Stimulated activated CD8-positive, alpha-beta memory T cell treated with anti-CD3 and anti-CD28 coated beads, Interleukin-12 subunit alpha, Interleukin-12 subunit beta, amount 100 ng/mL, for 4 hours (primary cell): ENCODE measurements at places on chromosomes 16 and 17.

DNA sequence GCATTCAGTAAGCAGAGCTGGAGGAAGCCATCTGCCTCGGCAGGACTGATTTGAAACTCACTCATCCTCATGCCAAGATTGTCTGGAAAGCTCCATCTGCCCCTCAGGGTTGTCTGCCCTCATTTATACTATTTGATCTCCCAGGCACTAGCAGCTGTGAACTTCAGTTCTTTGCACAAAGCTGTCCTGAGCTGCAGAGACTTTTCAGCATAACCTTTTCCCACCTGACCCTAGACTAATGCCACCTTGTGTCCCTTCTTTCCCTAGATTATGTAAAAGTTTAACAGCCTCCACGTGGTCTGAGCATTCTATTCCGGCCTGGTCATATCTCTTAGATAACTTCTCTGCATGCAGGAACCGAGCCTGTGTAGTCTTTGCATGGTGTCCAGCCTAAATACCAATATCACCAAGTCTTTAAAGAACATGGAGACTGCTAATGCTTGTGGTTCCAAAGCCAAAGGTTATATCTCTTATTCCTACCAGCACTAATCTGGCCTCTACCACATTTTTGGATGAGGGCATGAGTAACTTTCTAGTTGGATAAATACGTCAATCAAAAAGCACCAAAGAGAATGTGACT, 29.1 kb downstream of the STAT5A start:
- no peak for DNase-seq

- DNase-seq = no peak
Measured at GRCh38 chr17:61219460-61219859, 180.2 kb upstream of the TBX2 start.

GRCh38 chr16:359871-360697, 7.6 kb upstream of the AXIN1 start:
- DNase-seq = no peak

- no peak for DNase-seq
Measured at GRCh38 chr16:80347900-80348299, 192.9 kb upstream of the DYNLRB2 start.

GRCh38 chr17:28765038-28765437, 21.2 kb downstream of the TRAF4 start:
- no peak for DNase-seq

GRCh38 chr17:45227101-45227925, 5.6 kb downstream of the FMNL1 start:
- DNase-seq = no peak

GRCh38 chr17:39939588-39940419, 12.3 kb downstream of the LRRC3C start:
- no peak for DNase-seq

DNA sequence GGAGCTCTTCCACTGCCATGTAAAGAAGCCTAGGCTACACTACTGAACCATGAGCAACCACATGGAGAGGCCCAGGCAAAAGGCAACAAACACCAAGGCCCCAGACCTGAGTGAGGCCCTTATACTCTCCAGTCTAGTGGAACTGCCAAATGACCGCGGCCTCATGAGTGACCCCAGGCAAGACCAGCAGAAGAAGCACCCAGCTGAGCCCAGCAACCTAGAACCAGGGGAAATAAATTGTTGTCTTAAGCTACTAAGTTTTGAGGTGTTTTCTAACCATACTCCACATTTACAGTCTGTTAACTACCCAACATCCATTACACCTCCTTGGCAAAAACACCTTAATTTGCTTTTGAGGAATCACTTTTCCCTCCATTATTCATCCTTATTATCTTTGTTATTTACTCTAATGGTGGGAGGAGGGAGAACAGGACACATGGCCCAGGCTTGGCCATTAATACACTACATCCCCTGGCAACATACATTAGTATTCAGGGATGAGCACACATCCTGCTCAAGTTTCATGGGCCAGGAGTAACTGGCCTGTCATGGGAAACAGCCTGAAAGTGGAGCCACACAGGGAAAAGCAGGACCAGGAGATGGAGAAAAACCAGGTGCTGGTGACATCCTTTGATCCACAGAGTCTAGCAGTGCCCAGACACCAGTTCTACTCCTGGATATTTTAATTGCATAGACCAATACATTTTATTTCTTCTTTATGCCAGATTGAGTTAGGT, 26.2 kb downstream of the SLC39A11 start:
- DNase-seq = no peak

- no peak for DNase-seq
Measured at GRCh38 chr17:935485-935884, 44.1 kb downstream of the NXN start.

DNA sequence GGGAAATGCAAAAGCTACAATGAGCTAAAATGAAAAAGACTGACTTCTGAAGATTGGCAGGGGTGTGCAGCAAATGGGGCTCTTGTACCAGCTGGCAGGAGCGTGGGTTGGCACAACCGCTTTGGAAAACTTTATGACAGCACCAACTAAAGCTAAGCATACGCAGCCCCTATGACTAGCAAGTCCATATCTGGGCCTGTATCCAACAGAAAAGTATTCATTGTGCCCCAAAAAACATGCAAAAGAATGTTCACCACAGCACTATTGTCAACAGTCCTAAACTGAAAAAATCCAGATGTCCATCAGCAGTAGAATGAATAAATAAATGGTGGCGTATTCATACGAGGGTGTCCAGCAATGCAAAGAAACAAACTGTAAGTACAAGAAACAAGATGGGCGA, 22.6 kb upstream of the ITGA3 start:
- DNase-seq = no peak

- DNase-seq = no peak
Measured at GRCh38 chr17:51913491-51914205, 244.9 kb downstream of the CA10 start.

DNA sequence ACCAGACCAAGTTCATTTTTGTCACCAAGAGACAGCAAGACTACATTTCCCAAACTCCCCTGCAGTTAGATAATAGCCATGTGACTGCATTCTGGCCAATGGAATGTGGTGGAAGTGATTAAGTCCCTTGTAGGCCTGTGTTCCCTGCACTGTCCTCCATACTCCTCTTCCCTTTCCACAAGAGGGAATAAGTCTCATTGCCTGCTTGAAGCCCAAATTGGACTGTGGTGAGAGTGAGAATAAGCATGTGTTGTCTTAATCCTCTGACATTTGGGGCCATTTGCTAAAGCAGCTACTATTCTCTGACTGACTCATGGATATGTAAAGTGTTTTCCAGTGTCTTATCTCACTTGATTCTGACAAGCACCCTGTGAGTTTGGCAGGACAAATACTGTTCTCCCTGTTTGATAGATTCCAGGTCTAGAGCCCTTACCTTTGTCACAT, 20.7 kb downstream of the PIK3R6 start:
- no peak for DNase-seq

DNA sequence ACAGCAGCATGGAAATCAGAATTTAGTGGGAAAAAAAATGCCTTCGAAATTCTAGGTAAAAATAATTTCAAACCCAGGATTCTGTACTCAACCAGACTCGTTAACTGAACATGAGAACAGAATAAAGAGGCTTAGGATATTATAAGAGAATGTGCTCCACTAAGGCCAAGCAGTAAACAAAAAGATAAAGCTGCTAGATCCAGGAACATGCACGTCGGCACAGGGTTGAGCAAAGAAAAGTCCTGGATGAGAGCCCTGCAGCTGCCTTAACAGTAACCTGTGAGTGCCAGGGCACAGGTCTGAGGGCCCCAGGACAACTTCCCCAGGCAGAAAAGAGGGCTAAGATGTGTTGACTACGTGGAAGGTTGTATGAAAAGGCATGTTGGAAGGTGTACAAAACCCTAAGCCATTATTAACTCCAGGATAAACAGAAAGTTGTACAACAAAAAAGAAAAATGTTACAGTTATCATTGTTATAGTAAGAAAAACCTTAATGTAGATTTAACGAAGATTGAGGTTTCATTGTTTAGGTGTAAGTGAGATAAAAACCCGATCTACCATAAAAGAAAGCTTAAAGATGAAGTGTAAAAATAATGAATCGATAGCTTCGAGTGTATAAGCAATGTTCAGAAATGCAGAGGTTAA, 42.3 kb upstream of the RBFOX3 start:
- DNase-seq = no peak

DNA sequence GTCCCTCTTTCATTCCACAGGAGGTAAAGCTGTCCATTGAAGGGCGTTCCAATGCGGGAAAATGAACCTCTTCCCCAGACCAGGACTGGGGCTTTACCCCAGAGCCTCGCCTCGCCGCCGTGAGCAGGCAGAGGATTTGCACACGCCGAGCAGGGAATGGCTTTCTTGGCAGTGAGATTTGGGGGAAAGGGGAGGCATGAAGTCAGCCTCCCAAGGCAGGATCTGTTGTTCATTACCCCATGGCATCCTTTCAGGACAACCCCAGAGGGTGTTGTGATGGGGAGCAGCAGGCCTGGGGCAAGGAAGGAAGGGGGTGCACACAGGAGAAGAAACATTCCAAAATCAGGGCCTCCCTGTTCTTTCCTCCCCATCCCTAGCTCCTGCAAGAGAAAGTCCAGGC, 6.0 kb downstream of the ATXN1L start:
- DNase-seq = no peak

DNA sequence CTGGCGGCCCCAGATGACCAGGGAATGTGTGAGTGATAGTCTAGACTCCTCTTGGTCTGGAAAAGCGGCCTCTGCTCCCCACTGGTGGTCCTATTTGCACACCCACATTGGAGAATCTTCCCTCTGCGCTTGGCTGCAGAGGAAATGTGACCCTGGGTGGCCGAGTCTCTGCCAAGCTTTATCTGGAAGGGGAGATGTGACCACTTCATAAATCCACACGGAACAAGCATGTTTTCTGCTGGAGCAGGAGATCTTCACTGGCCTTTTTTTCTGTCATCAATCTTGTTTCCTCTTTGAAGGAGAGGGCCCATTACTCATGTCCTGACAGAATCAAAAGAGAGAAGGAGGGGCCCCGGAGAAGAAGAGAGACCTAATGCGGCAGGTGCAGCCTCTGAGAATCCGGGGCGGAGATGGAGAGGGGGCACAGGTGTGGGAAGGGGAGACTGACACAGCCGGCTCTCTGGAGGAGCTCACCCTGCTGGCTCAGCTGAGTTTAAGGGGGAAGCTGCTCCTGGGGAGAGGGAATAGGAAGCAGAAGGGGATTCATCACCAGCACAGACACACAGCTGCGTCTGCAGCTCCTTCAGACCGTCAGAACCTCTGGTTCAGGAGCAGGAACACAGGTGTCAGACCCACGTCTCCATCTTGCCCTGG, 116.3 kb downstream of the SOX9 start:
- no peak for DNase-seq

- DNase-seq = peak; percentile 28
Measured at GRCh38 chr17:31008374-31009041, 37.7 kb downstream of the RNF135 start.

DNA sequence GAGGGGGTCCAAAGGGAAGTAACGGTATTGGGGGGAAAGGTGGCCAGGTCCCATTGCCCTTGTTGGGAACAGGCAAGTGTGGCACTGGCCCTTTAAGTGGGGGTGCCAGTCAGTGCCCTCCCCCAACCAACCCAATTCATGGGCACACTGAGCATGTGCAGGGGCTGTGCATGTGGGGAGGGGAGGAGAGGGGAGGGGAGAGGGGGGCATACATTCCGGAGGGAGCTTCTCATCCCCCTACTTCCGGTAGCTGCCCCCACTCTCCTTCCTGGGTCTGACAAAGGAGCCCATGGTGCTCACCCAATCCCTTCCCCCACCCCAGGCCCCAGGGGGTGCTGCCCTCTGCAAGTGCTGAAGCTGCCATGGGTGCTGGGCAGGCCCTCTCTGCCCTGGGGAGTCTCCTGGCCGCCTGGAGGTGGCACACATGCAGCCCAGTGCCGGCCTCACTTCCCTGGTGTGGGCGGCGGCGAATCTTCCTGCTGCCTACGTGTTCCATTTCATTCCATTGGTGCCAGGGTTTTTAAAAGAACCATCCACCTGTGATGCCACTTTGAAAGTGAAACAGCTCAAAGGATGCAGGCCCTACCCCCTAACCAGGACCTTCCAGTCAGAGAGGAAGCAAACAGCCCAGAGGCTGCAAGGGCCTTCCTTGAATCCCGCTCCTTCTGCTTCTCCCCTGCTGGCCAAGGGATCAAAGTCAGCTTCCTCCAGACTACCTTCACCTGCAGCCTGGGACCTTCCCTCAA, 11.0 kb downstream of the HEXIM2 start:
- no peak for DNase-seq

- DNase-seq = no peak
Measured at GRCh38 chr17:74334393-74335039, 8.5 kb downstream of the KIF19 start.

- no peak for DNase-seq
Measured at GRCh38 chr16:16032271-16032979, 83.0 kb downstream of the ABCC1 start.

DNA sequence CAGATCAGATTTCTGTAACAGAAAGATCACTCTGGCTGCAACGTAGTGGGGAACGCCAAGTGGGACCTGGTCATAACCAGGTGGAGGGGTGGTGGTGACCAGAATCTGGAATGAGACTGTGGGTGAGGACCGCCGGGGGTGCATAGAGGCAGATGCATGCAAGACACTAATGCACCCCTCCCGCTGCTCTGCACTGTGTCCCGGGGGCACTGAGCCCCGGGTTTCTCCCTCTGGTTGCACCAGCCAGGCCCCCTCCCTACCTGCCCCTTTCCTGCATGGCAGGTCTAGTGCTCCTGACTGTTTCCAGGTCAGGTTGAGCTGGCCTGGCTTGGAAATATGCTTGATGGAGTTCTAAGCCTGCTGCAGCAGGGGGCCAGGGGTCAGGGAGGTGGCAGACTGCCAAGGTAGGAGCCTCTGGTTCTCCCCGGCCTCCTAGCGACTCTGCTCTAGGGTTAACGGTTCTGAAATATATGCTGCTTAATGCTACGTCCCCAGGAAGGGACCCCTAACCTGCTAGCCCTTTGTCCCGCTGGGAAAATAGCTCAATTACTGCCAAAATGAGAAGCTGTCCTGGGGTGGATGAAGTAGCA, 94.3 kb downstream of the SDK2 start:
- no peak for DNase-seq

DNA sequence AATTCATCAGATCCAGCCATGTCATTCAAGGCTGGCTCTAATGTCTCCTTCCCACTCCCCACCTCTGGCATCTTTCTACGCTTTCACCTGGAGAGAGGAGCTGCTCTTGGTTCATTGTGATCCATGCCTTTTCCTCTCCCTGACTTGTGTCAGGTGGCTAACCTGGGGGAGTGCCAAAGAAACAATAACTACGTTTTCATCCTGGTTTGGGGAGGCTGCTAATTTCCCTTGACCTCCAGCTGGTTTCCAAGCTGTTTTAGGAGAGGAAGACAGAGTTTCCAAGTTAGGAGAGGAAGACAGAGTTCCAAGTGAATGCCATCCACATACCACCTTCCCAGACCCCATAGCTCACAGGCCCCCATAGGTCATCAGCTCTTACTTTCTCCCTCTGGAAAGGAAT, 40.0 kb upstream of the HLF start:
- no peak for DNase-seq

DNA sequence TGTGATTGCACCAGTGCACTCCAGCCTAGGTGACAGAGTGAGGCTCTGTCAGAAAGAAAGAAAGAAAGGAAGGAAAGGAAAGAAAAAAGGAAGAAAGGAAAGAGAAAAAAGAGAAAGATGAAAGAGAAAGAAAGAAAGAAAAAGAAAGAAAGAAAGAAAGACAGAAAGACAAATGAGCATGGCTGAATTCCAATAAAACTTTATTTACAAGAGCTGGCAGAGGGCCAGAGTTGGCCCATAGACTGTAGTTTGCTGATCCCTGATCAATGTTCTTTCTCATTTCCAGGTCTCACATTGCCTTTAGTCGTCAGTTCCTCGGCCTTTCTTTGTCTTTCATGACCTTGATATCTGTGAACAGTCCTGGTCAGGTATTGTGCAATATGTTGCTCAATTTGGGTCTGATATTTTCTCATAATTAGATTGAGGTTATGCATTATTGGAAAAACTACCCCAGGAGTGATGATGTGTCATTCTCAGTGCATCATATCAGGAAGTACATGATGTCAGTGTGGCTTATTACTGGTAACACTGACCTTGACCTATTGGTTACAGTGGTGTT, 68.5 kb upstream of the MED9 start:
- no peak for DNase-seq
